ENCODE measurements at places on chromosomes 6 and 20.

GRCh38 chr6:71194724-71195123, 93.9 kb upstream of the OGFRL1 start:
- DNase-seq = no peak

GRCh38 chr6:5534643-5535042, 273.3 kb downstream of the FARS2 start:
- no peak for DNase-seq

DNA sequence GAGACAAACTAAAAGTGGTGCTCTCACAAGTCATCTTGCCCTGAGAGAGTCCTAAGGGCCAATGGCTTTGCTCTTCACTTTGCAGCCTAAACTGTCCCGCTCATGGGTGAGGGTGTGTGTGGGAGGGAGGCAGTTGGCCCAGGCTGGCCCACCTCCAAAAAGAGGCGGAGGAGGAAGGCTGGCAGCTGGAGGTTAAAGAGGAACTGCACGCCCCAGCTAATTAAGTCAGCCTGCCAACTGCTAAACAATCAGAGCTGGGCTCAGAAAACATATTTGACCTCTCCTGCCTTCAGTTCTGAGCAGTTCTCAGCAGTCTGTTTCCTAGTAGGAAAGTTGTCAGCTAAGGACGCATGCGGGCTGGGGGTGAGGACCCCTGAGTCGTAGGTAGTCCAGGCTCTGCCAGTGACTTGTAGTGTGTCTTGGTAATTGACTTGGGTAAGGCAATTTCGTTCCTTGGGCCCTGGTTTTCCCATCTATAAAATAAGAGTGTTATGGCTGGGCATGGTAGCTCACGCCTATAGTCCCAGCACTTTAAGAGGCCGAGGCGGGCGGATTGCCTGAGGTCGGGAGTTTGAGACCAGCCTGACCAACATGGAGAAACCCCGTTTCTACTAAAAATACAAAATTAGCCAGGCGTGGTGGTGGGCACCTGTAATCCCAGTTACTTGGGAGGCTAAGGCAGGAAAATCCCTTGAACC, 17.0 kb downstream of the GSS start:
- DNase-seq = peak; percentile 93

GRCh38 chr20:43755390-43755789, 28.6 kb upstream of the GTSF1L start:
- DNase-seq = no peak

- DNase-seq = peak; percentile 58
These were observed 30.9 kb downstream of the ANGPT4 start for GRCh38 chr20:884983-885952.

DNA sequence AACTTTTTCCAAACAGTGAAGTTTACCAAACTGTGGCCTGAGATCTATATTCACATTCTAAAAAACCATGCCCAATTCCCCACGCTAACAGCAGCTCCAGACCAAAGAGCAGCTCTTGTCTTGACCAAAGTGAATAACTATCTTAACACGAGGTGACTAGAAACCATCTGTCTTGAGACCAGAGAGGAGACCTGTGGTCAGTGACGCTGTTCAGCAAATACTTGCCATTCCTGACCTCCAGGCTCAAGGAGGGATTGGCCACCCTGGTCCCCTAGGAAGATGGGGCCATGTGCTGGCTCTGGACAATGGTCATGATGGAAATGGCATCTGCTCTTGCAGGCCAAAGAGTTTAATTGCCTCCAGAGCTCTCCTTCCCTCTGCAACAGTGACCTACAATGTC, 104.4 kb upstream of the CD93 start:
- DNase-seq = no peak

DNA sequence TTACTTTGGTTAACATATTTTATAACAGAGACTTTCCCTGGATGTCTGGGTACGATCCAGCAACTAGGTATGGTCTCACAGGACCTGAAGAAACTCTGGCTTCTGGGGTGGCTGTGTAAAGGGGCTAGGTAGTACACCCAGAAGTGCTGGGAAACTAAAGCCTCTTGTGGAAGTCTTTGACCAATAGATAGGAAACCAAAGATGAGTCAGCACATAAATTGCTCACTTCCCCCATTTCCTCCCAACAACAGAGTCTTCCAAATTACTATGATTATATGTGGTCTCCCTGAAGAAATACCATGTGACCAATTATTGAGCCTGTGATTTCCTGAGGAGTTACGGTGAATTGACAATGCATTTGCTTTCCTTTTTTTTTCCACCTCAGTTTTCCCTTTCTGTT, 26.8 kb upstream of the TBX18 start:
- DNase-seq = no peak

GRCh38 chr6:41306187-41306854, 19.8 kb upstream of the TREM1 start:
- DNase-seq = peak; percentile 39

All from suppressor macrophage (primary cell).